T-helper 9 cell (primary cell): ENCODE measurements at places on chromosomes 3 and 15.

GRCh38 chr15:95269242-95270183 lies 1038.2 kb downstream of the MCTP2 start:
- no peak for DNase-seq

DNA sequence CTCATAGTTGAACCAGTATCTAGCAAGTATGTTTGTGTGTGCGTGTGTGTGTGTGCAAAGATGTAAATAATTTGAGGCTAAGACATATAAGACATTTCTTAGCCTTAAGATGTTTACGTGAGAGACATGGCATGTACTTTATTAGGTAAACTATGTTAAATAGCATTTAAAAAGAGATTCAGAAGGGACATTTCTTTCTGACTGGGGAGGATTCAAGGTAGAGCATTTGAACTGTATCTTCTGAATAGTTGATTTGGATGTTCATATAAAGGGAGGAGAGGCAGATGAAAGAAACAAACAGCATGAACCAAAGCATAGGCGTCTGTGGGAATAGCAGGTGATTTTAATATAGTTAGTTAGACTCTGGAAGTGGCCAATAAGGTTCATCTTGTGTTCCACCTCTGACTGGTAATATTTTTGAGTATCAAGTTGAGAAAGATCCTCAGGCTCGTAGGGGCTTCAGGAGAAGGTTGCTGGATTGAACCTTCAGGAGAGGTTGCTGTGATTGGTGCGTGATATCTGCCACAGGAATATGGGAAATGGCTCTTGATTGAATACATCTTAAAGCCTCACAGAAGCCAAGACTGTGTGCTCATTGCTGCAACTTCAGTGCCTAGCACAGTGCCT lies 12.6 kb downstream of the NFKBIZ start:
- DNase-seq = no peak

DNA sequence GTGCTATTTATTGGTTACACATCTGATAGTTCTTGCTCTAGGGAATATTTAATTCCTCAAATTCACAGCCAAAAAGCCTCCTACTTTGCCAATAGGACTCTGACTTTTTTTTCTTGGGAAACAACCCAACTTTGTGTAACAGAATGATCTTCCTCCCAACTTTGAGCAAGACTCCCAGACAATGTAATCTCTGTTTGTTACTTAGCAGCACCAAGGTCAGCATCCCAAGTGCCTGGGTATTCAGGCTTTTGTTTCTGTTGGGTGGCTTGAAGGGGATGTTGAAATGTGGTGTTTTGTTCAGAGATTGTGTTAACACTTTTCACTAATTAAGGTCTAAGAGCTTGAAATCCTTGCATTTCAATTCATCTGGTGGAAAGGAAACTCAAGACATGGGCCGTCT lies 115.8 kb downstream of the ADAMTS9 start:
- no peak for DNase-seq

DNA sequence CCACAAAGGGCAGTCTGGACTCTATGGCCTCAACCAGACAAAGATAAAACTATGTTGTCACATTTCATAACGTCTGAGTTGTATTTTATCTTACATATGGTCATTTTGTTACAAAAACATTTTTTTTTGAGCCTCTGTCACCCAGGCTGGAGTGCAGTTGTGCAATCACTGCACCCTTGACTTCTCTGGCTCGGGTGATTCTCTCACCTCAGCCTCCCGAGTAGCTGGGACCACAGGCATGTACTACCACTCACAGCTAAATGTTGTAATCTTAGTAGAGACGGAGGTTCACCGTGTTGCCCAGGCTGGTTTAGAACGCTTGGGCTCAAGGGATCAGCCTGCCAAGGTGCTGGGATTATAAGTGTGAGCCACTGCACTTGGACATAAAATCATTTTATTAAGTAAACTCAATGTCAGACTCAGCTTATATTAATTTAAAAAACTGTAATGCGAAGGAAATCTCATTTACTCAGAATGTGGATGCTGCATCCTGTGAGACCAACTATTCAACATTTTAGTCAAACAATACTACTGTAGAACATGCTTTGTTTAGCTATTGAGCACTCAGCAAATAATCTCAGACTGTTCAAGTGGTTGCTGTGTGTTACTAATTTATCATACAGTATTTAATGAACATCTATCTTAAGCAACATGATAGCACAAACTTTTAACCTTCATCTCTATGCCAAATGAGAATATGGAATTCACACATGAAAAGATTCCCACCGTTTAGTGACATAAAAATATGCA lies 209.2 kb downstream of the TBL1XR1 start:
- no peak for DNase-seq

- no peak for DNase-seq
Measured at GRCh38 chr3:120214176-120214575, 70.8 kb downstream of the GPR156 start.

DNA sequence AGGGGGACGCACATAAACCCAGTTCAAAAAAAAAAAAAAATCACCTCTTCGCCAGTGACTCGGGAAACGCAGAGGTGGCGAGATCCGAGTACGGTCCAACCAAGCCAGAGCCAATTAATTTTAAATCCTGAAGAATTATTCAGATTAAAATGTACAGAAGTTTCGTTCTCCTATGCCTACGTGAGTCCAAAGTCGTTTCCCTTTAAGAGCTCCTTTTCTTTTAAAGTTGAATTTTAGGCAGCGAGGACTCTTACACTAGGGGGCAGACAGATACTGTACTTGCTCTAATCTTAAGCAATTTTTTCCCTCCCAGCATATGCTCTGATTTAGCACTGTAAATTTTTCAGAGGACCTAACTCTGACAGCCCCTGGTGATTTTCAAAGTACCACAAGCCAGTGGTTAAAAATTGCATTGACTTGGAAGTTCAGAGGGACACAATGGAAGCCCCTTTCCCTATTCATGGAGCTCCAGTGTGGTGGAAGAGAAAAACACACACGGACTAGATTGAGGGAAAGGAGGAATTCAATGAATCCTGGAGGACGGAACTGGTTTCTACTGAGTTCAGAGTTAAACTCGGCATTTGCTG lies 3.3 kb upstream of the NR2F2 start:
- no peak for DNase-seq

DNA sequence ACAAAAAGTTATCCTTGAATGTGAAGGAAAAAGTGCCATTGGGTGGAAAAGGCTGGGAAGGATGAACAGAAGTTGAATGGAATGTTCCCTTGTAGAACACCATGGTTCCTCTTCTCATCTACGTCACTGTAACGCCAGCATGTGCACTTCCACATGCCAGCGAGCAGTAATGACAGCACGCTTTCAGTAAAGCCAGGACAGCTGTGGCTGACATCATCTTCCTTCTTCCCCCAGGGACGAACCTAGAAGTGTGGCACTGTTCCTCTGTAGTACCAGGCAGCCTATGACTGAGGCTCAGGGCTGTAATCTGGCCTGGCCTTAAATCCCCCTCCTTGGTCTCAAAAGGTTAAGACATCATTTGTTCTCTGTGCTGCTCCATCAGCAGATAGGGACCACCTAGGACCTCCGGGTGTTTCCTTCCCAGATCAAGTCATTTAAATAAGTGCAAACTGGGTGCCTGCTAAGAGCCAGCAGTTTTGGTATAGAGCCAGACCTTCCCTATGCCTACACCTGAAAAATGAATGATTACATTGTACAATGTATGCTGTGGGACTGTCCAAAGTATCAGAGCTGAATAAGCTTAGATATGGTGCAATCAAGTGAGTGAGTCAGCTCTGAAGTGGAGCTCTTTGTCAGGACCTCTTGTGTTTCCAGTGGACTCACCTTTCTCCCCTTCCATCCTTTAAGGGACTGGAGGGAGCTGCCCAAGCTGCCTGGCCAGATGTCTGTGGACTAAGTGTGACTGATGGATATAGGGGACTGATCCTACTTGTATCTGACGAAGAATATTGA lies 5.6 kb upstream of the SRPRB start:
- DNase-seq = no peak

GRCh38 chr3:161014843-161015749 lies 90.1 kb downstream of the B3GALNT1 start:
- DNase-seq = no peak

- no peak for DNase-seq
Measured at GRCh38 chr3:9183011-9183410, 66.4 kb downstream of the SRGAP3 start.

DNA sequence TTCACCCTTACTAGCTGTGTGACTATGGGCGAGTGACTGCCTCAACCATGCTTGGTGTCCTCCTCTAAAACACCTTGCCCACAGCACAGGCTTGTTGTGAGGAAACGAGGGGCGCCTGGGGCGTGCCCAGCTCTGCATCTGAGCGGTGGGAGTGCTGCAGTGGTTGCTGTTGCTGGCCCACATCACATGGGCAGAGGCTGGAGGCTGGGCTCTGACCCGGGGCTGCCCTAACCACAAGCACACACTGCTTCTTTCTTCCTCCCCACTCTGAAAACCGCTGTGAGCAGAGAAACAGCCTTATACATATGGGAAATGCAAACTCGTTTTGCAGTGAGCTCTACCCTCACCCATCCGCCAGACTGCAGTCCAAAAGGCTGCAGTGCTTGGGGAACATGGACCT lies 74.8 kb upstream of the RPL32 start:
- DNase-seq = no peak

GRCh38 chr3:185200639-185201038 lies 47.8 kb upstream of the C3orf70 start:
- DNase-seq = no peak

DNA sequence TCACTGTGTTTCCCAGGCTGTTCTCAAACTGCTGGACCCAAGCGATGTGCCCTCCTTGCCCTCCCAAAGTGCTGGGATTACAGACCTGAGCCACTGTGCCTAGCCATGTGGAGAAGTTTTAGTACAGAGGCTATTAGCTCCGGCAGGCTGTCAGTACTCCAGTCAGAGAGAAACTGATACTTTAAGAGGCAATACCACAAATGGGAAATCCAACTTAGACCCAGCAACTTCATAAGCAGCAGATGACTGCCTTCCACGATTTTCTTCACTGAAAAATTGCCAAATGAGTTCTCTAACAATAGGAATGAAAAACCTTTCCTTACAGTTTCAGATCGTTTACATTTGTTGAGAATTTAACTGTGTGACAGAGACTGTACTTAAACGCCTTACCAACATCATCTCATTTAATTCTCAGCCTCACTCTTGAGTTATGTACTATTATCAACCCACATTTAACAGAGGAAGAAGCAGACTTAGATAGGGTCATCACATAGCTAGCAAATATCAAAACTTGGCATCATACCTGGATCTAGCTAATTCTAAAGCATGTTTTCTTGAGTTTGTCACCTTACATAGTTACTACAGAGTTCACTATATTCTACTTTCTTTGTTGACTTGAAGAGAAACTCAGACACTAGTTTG lies 127.4 kb downstream of the TCF12 start:
- no peak for DNase-seq

GRCh38 chr15:37446921-37447320 lies 346.6 kb upstream of the MEIS2 start:
- DNase-seq = no peak

DNA sequence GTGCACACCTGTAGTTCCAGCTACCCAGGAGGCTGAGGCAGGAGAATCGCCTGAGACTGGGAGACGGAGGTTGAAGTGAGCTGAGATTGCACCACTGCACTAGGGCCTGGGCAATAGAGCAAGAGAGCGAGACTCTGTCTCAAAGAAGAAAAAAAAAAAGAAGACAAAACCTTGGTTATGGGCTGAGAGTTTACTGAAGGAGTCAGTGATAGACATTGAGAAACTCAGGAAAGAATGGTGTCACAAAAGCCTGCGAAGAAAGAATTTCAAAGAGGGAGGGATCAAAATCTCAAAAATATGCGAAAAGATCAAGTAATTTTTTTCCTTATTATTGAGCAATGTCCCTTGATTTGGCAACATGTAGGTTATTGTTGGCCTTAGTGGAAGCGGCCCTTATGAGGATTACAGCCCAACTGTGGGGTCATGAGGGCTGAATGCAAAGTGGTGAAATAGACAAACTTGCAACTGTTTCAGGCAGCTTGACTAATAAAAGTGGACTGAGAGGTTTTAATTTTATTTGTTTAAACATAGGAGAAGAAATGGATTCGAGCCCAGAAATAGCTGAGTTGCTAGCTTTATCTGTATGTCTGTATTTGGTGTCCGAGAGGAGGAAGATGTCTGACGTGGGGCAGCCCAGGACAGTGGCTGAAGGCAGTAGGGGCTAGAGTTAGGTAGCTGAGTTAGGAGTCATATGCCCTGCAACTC lies 18.8 kb upstream of the CELF6 start:
- no peak for DNase-seq

DNA sequence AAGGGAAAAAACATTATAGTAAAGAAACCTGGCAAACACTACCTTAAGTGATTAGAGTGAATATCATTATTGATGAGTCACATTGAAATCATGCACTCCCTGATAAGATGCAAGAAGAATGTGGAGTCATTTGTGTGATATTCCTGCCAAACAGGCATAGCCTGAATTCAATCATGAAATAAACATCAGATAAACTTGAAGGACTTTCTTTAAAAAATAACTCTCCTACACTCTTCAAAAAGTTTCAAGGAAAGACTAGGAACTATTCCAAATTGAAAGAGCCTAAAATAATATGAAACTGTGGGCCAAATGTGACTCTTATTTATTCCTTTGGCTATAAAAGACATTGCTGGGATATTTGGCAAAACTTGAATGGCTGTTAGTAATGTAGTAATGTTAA lies 625.7 kb upstream of the LMCD1 start:
- no peak for DNase-seq

DNA sequence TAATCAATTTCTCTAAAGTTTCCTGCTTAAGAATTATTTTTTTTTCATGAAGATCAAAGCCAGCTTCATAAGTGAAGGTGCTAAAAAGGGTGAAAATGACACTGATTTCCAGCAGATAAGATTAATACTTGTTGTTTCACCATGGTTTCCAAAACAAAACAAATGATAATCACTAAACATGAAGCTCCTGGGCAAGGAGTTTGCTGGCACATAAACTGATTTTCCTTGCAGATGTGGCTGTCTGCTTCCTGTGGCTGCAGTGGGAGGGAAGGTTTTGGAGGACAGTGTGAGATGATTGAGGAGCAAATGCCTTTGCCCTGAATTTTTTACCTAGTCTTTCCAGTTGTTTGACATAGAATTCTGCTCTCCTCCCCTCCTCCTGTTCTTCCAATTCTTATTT lies 228.8 kb downstream of the DIPK2A start:
- no peak for DNase-seq

DNA sequence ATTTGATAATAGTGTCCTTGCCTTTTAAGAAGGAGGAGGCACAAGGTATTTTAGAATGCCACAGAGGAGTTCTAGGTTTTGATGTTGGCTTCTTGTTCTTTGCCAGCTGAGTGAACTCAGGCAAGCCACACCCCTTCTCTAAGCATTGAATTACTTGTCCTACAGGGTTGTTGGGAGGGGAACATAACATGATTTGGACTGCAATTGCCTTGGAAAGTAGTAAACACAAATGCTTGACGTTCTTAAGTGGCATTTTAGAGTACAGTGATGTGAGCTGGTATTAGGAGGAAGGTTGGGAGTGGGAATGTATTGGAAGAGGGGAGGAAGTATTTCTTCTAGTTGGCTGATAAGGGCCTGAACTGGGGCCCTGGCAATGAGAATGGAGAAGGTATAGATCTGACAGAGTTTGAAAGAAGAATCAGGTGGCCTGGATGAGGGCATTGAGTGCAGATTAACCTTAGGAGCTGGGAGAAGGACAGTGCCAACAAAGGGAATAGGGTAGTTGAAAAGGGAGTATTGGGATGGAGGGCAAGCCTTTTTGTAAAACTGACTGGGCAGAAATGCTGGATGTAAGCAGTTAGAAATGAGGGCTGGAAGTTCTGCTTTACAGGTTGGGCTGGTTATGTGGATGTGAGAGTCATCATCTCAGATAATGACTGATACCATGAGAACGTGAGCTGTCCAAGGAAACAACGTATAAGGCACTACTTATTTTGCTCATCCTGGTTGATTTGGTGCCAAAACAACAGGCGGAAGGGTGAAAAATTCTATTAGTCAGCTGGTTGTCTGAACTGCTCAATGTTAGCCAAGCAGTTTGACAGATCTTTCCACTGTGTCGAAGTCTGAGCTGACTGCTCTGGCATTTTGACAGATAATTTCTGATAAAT lies 16.7 kb downstream of the KAT2B start:
- no peak for DNase-seq
